Aorta (tissue), 5 donors: ENCODE measurements at places on chromosomes 3 and 15. TPM values are rescaled to one million over a fixed set of nuclear protein-coding genes. Genes with fewer than 3 reads are reported as not detected.

- no peak for DNase-seq
Observed at GRCh38 chr3:188067932-188068331, 86.0 kb upstream of the LPP start.

GRCh38 chr3:11146773-11147660 is 7.3 kb upstream of the HRH1 start:
- DNase-seq: no peak

- DNase-seq: no peak
Observed at GRCh38 chr3:132642539-132642847, 17.1 kb downstream of the ACAD11 start.

- DNase-seq: no peak
Observed at GRCh38 chr3:166248784-166249183, 411.6 kb upstream of the BCHE start.

Gene SLC38A3
- 1.4 TPM for total RNA-seq

DNA sequence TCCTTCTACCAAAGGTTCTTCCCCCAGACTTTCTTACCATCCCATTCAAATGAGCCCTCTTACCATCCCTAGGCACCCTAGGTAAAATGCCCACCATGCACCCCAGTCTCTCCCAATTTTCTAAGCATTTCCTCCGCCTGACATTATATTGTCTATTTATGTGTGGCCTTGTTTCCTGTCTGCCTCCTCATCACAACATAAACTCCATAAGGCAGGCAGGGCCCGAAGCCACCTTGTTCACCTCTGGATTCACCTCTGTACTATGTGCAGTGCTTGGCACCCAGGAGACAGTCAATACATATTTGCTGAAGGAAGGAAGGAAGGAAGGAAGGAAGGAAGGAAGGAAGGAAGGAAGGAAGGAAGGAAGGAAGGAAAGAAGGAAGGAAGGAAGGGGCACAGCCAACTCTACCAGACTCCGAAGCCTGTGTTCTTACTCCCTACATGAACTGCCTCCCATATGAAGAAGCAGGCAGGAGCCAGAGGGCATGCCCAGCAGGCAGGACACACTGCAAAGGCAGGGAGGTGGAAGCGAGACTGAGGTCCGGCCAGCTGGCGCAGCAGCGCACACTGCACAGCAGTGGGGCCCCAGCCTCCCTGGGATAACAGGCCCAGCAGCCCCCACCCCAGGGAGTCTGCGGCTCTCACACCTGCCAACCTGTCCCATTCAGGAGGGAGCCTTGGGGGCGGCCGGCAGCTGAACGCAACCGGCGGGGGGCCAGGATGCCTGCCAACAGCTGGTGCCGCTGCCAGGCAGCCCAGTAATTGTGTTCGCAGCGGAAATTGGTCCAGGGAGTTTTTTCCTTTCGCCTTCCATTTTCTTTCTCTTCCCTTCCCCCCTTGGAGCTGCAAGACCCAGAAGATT is 106.0 kb upstream of the LINGO1 start:
- no peak for DNase-seq

Gene P3H2
- total RNA-seq: 23.9 TPM
